Sigmoid colon (tissue), 7 donors: ENCODE measurements at places on chromosomes 4 and X. TPM values are rescaled to one million over a fixed set of nuclear protein-coding genes. Genes with fewer than 3 reads are reported as not detected.

GRCh38 chr4:131974730-131975129, 1174.4 kb upstream of the PCDH10 start:
- H3K4me1 ChIP-seq = no peaks in the 10 kb centered on the region
- H3K36me3 ChIP-seq = no peaks in the 10 kb centered on the region
- H3K27ac ChIP-seq = no peak overlapping the region
- no peaks in the 10 kb centered on the region for H3K27me3 ChIP-seq
- H3K4me3 ChIP-seq = no peak overlapping the region
- no peak for DNase-seq

DNA sequence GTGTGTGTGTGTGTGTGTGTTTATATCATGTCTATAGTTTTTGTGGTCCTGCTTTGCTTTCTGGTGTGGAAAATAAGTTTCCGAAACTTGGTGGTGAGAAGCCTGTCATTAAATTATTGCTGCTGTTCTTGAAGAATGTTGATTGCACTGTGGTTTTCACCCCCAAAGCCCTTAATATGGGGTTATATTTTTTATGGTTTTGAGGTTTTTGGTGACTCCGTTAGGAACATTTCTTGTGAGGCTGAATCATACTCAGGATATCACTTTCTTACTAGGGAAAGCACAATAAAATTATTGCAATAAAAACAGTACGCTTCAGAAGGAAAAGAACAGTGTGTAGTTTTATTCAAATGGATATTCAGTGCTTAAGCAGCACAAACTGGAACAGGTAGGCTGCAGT, 539.1 kb upstream of the MAGEB18 start:
- DNase-seq = no peak
- H3K27ac ChIP-seq = no peak overlapping the region
- H3K4me3 ChIP-seq = no peak overlapping the region
- H3K27me3 ChIP-seq = no peaks in the 10 kb centered on the region
- H3K36me3 ChIP-seq = no peaks in the 10 kb centered on the region
- no peaks in the 10 kb centered on the region for H3K4me1 ChIP-seq

GRCh38 chr4:113012786-113013185, 36.7 kb upstream of the ANK2 start:
- no peak overlapping the region for H3K4me3 ChIP-seq
- H3K4me1 ChIP-seq = no peaks in the 10 kb centered on the region
- no peaks in the 10 kb centered on the region for H3K27me3 ChIP-seq

GRCh38 chrX:120309873-120310705, 1.2 kb downstream of the TMEM255A start:
- H3K4me3 ChIP-seq = no peak overlapping the region
- peaks cover 4% of the 10 kb centered on the region for H3K27me3 ChIP-seq
- H3K27ac ChIP-seq = no peak overlapping the region
- H3K4me1 ChIP-seq = peaks cover 21% of the 10 kb centered on the region
- no peaks in the 10 kb centered on the region for H3K36me3 ChIP-seq

Gene MGARP
- 2.2 TPM for total RNA-seq
